Heart left ventricle (tissue), 16 donors: ENCODE measurements at places on chromosomes 2 and 18.

GRCh38 chr2:3144856-3145255 is 232.8 kb downstream of the EIPR1 start:
- no peak for DNase-seq

- no peak for DNase-seq
These were observed 71.5 kb downstream of the THADA start for GRCh38 chr2:43524177-43524965.

DNA sequence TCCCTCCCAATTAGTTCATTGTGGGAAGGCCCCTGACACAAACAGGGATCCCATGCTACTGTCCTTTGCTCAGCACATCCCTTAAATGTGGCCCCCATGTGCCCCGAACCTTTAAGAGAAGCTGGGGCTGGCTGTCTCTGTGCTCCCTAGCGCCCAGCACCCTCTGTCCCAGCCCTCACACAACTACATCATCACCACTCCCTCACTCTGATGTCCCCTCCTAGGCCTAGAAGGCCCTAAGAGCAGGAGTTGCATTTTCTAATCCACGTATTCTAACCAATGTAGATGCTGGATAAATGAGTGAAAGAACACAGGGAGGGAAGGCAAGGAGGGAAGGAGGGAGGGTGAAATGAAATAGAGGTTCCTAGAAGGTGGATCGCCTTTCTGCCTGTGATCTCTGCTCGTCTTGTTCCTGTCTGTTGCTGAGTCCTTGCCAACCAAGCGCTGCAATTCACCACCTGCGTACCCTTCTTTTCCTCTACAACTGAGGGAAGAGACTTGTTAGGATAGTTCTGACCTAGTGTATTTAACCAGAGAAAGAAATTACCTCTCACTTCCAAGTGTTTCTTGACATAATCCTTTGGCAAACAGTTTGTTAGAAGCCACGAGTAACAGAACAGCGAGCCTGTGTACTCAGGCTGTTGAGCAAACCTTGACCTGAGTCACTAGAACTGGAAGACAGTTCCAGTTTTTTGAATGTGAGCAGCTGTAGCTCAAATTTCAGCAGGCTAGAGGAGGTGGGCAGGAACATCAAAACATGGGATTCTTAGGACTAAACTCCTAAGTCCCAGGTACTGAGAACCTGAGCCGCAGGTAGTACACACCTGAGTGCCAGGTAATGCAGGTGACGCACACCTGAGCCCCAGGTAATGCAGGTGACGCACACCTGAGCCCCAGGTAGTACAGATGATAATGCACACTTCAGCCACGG is 181.5 kb upstream of the ID2 start:
- no peak for DNase-seq

- DNase-seq = no peak
These were observed 100.7 kb downstream of the ANKRD44 start for GRCh38 chr2:197209742-197210408.

DNA sequence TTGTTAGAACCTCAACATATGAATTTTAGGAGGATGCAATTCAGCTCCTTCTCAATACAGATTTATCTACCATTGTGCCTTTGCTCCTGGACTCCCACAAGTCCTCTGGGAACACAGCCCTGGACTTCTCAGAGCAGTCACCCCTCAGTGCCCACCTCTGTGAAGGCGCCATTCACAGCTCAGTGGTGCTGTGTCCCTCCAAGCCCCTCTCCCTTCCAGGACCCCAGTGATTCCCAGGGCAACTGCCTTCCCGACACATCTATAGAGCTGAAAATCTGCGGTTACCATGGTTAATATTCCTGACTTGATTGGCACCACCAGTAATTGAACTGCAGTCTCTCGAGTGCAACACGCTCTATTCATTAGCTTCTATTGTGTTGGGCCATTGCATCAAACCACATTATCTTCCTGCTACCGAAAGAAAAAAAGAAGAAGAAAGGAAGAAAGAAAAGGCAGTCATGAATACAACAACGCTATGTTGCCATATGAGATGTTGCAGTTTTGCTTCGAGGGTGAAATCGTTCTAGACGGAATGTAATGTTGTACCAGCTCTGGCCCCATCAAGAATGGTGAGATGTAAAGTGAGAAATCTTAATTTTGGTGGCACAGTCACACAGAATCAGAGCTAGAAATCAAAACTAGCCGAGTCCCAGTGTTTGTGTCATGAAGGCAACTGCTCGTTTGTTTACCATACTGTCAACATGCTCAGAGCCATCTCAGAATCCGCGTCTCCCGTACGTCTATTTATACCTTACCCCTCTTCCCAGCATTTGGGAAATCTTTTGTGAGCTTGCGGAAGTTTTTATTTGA is 524.0 kb upstream of the ID2 start:
- no peak for DNase-seq

DNA sequence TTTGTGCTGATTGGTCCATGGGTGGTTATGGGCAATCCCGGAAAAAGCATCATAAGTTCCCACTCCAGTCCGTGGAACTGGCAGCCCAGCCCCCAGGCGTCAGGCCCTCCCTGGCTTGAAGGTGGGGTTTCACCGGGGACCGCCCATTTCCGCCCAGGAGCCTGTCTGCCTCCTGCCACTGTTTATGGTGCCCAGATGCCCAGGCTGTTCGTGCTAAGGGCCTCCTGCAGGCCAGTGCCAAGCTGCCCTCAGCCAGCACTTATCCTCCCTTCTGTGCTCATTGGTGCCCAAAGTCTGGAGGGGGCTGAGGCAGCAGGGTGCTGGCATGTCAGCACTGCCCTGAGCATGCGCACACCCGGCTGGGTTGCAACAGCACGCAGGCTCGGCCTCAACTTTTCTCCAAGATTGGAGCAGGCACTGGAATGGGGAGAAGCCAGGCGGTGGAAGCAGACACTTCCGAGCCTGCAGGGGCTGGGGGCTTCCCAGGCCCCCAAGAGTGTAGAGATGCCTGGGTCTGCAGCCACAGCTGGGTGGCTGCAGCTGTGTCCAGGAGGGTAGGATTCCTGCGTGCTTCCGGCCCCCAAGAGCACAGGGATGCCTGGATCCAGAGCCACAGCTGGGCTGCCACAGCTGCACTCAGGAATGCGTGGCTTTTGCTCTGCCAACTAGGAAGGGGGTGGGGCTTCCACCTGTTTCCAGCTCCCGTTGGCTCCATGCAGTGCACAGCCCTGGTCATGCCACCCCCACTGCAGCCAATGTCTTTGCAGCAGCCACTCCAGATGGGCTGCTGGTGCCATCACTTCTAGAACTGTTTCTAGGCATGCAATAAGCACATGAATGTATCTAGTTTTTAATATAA is 74.0 kb downstream of the AGPS start:
- peak; percentile 54 for DNase-seq

DNA sequence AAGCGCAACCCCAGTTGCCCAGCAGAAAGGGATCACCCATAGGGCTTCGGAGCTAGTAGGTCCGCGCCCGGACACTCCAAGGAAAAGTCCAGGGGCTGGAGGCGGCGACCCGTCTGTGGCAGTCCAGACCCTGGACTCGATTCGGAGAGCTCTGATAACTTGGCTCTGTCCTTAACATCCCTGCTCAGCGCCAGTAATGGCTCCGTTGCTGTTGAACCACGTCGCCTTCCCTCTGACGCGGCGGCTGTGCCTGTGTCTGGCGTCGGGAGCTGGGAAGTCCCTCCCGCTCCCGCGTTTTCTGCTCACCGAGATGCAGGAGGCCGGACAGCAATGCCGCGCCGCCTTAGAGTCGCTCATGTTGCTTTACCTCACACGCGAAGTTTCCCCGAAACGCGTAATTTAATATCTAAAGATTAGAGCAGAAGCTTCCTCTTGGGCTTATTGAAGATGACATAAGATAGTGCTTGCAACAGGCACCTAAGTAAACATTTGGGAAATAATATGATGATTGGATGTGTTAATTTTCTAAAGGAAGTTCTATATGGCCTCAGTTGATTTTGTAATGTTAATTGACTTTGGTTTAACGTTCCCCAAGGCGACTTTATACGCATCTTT is 1.3 kb upstream of the ZBTB14 start:
- peak; percentile 93 for DNase-seq

- DNase-seq = peak; percentile 68
These were observed 14.6 kb upstream of the LAPTM4A start for GRCh38 chr2:20065885-20066602.

DNA sequence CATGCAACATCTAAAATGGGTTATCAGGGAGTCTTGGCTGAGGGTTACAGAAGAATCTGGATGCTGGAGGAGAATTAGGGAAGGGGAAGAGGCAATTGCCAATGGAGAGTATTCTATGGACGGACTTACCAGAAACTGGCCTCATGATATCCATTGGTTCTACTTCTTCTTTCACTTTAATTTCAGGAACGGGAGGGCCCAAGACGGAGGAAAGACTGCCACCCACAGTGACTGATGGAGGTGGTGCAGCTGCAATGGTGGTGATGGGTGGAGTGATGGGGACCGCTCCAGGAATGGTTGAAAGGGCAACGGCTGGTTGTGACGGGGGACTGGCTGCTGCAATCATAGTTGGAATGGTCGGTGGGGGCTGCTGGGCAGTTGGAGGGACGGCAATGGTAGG is 69.1 kb upstream of the AMMECR1L start:
- DNase-seq = no peak

- DNase-seq = peak; percentile 32
These were observed 485 bp upstream of the GALNT3 start for GRCh38 chr2:165794536-165794928.

- no peak for DNase-seq
These were observed 448.3 kb upstream of the SLC14A2 start for GRCh38 chr18:45166836-45167551.
